ENCODE measurements at places on chromosomes 3 and 15. TPM values are rescaled to one million over a fixed set of nuclear protein-coding genes. Genes with fewer than 3 reads are reported as not detected.

PDIA5 gene
- 8.0 TPM for total RNA-seq

GOLGA8S gene
- 0.33 TPM for total RNA-seq

ALDH1L1 gene
- 24.0 TPM for total RNA-seq

- no peaks in the 10 kb centered on the region for H3K4me1 ChIP-seq
- DNase-seq: no peak
- H3K36me3 ChIP-seq: no peaks in the 10 kb centered on the region
- H3K27me3 ChIP-seq: no peaks in the 10 kb centered on the region
Measured at GRCh38 chr3:143896486-143896885, 48.2 kb upstream of the SLC9A9 start.

DNA sequence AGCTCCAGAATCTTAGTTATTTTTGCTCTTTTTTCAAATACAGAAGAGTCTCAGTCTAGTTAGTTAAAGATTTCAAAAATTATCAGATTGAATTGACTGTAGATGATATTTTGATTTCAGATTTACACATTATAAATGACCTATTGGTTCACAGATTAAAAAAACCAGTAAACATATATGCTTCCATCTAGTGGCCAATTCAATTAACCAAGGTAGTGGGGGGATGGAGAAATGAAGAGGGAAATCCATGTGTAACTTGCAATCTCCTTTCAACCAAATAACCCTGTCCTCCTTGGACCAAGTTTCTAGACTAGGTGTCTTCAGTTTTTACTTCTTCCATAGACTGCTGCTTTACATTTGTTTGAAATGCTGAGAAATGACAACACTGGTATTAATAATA is 789.8 kb downstream of the ROBO1 start:
- H3K27ac ChIP-seq: no peak overlapping the region
- no peaks in the 10 kb centered on the region for H3K27me3 ChIP-seq
- no peaks in the 10 kb centered on the region for H3K36me3 ChIP-seq

DNA sequence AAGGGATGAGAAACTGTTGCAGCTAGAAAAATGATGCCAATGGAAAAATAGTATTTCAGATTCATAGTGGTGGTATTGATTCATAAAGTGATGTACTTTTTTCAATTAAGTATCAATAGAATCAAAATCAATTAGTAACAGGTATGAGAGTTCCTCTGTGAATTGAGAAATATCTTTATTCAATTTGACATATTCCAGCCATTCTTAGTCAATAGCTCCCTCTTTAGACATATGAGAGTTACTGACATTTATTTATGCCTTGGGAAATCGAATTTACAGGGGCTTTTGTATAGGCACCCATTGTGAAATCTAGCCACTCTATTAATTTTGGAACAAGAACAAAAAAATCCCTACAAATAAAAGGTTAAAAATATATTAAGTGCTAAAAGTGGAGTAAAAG is 386.9 kb upstream of the CNTN3 start:
- no peaks in the 10 kb centered on the region for H3K4me1 ChIP-seq
- no peak for DNase-seq
- H3K4me3 ChIP-seq: no peak overlapping the region
- H3K27me3 ChIP-seq: no peaks in the 10 kb centered on the region
- H3K27ac ChIP-seq: no peak overlapping the region

DNA sequence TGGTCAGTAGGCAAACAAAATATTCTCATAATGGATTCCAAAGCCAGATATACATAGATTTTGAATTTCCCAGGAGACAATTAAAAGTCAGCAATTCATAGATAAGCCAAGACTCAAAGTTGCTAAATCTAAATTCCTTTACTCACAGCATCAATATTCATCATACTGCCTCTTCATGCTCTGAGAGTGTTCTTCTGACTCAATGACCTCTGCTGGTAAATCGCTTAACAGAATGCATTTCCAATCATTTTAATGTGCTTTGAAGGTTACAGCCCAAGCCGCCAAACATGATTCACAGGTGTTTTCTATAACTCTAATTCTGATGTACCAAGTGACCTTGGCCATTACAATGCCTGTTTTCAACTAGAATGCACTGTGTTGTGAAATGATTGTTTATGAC is 24.2 kb upstream of the SLC4A7 start:
- DNase-seq: no peak
- no peak overlapping the region for H3K27ac ChIP-seq
- H3K27me3 ChIP-seq: no peaks in the 10 kb centered on the region

DNA sequence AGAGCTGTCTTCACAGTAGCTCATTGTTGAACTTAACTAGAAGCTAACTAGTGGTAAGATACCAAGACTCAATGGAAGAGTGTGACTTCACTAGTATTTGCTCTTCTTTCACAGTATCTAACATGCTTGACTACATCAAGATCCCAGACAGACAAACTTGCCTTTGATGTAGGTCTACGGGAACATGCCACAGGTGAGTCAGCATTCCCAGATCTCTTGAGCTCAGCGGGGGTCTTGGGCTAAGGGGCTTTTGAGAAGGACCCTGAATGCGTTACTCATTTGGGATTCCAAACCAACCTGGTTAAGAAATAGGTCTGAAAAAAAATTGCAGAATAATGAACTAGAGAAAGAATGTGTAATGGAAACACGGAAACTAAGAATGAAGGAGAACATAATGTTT is 222.4 kb downstream of the RYR3 start:
- H3K27ac ChIP-seq: no peak overlapping the region
- DNase-seq: no peak
- no peaks in the 10 kb centered on the region for H3K4me1 ChIP-seq
- no peak overlapping the region for H3K4me3 ChIP-seq
